ENCODE measurements at places on chromosomes 1 and 21.

GRCh38 chr21:31198575-31198974, 145.5 kb downstream of the TIAM1 start:
- DNase-seq: peak; percentile 71

DNA sequence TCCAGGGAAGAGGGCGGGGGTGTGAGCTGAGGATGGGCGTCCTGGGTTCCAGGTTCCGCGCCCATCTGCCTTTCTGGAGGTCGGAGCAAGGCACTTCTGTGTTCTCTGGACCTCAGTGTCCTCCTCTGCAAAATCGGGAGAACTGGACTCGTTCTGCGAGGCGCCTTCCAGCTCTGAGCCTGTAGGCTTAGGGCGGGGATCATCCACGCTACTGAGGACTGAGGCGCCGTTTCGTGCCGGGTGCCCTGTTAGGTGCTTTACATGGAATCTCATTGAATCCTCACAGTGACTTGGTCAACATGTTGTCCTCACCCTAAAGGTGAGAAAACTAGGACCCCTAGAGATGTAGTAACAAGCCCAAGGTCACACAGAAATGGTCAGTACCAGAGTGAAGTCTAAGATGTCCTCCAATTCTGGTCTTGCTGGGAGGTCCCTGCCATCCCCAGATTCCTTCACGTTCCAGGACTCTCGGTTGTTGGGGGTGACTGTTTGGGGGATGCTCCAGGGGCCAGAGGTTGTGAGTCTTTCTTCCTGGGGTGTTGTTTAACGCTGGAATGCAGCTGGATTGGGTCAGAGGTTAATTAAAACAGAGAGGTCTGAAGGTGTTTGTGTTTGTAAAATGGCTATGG, 677 bp downstream of the PRKAA2 start:
- DNase-seq: peak; percentile 30

- no peak for DNase-seq
These were observed 23.0 kb upstream of the PADI1 start for GRCh38 chr1:17181781-17182464.

- no peak for DNase-seq
These were observed 5.9 kb downstream of the MAP7D1 start for GRCh38 chr1:36161641-36162531.

GRCh38 chr1:203486618-203487370, 7.2 kb upstream of the OPTC start:
- DNase-seq: no peak

DNA sequence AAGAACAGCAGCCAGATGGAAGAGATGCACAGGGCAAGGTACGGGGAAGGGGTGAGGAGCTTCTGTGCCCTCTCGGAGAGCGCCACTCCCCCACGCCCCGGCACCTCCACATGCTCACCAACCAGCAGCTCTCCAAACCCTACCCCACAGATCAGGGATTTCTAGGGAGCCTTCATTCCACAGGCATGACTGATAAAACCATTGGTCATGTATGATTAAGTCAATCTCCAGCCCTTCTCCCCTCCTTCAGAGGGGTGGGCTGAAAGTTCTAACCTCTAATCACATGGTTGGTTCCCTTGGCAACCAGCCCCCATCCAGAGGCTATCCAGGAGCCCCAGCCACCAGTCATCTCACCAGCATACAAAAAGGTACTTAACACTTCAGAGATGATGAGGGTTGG, 144.7 kb downstream of the TGFBR3 start:
- no peak for DNase-seq

DNA sequence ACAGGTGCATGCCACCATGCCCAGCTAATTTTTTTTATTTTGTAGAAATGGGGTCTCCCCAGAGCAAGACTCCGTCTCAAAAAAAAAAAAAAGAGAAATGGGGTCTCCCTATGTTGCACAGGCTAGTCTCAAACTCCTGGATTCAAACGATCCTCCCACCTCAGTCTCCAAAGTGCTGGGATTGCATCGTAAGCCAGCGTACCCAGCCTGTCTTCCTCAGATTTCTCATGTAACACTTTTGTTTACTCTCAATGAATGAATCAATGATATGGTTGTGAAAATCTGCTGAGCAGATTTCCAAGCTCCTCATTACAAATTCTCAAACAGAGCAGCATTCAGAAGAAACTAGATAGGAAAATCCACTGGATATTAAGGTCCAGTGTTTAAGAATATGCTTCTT, 6.6 kb downstream of the CMPK1 start:
- no peak for DNase-seq

- DNase-seq: peak; percentile 91
These were observed 24.1 kb upstream of the ALDH4A1 start for GRCh38 chr1:18926315-18927081.

DNA sequence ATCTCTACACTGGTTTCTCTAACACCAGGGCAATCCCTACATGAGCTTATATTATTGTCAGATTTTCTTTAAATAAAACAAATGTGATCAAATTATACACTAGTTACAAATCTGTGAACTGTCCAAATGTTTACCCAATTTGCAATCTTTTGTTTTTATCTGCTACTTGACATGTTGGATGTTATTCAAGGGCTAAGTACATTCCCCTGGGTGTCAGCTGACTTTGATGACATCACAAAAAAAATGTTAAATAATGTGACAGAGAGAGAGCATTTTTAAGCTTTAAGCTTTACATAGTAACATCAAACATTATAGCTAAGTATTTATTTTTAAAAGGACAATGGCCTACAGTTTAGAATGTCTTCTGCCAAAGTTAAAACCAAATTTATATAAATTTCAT, 431.3 kb upstream of the PKN2 start:
- DNase-seq: no peak

DNA sequence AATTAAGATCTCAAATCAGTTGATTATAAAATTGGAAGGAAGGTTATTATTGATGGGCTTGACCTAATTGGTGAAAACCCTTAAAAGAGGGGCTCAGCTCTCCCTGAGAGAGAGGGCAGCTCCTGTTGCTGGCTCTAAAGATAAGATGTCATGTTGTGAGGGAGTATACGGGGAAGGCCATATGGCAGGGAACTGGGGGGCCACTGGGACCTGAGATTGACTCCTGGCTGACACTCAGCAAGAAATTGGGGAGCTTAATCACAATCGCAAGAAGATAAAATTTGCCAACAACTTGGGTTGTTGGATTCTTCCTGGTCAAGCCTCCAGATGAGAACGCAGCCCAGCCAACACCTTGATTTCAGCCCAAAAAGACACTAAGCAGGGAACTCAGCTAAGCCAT, 69.7 kb upstream of the KCNJ6 start:
- DNase-seq: no peak

- DNase-seq: no peak
These were observed at the start of gene PLEKHA6 for GRCh38 chr1:204359474-204360255. Gene PLEKHA6, minus strand, starts transcription at chr1:204359929. Its CDS starts 86,202 bp downstream, at chr1:204273727.

DNA sequence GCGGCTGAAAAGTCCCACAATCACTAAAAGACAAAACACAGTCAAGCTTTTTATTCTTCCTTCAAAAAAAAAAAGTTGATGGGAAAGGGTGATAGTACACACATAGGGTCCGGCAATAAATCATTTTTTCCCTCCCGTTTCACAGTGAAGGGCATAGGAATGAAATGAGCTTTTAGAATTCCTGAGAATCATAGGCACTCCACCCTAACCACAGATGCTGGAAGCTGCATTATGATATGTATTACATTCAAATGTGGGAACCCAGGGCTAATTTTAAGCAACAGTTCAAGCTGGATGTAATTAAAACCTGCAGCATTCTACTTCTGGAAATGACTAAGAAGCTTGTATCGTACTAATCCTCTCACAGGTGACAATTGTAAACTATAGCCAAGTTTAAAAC, 75.7 kb upstream of the KCNJ15 start:
- DNase-seq: peak; percentile 40

GRCh38 chr1:42686418-42686817, 4.2 kb downstream of the YBX1 start:
- DNase-seq: no peak

DNA sequence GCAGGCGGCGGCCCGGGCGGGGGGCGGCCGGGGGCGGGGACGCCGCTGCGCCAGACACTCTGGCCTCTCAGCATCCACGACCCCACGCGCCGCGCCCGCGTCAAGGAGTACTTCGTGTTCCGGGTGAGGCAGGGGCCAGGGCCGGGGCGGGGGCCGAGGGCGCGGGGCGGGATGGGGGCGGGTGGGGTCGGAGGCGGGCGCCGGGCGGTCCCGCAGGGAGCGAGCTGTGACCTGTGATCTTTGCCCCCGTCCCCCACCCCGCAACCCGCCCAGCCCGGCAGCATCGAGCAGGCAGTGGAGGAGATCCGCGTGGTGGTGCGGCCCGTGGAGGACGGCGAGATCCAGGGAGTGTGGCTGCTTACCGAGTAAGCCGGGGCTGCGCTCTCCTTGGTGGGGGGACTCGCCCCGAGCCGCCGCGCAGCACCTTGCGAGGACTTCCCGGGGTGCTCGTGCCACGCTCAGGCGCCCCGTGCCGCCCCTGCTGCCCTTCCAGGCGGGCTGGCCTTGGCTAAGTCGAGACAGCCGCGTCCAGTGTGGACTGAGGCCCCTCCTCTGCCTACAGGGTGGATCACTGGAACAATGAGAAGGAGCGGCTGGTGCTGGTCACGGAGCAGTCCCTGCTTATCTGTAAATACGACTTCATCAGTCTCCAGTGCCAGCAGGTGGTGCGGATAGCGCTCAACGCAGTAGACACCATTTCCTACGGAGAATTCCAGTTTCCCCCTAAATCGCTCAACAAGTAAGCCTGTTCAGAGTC, 514 bp downstream of the TPRG1L start:
- DNase-seq: peak; percentile 72

DNA sequence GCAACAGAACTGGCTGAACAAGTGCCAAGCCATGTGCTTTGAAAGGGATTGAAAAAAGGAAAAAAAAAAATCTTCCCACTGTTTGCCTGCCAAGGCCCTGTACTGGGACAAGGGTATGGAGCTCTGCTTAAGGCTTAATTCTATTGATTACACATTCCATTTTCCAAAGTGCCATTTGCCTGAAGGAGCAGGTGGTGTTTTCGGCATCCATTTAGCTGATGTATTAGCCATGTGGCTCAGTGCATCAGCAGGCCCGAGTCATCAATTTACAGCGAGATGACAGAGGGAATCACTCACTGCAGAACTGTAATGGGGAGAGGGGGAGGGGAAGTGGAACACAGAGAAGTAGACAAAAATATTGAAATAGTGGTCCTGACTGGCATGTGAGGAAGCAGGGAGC, 144.2 kb upstream of the BEND5 start:
- no peak for DNase-seq

DNA sequence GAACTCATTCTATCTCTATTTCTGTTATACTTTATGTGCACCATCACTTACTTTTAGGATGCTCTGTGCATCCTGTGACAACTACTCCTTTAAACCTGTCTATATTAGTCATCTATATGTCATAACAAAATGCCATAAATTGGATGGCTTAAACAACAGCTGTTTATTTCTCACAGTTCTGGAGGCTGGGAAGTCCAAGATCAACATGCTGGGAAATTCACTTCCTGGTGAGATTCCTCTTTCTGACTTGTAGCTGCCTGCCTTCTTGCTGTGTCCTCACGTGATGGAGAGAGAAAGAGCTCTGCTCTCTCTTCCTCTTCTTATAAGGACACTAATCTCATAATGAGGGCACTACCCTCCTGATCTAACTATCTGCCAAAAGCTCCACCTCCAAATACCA, 62.3 kb upstream of the RCOR3 start:
- no peak for DNase-seq

DNA sequence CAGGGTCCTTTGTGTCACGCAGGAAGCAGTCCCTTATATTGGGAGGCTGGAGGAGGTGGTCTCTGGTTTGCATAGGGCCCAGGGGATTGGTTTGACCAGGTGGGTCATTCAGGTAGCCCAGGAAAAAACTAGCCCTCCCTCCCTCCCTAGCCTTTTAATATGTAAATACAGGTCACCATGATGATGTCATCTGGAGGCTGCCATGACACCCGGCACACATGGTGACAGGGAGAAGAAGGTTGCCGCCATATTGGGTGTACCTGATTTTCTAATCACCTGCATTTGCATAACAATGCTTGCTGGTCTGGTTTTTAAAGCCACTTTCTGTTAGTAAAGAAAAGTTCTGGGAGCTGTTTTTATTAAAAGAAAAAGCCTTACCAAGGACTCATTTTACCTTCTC, 791.0 kb upstream of the ADGRL4 start:
- DNase-seq: no peak

DNA sequence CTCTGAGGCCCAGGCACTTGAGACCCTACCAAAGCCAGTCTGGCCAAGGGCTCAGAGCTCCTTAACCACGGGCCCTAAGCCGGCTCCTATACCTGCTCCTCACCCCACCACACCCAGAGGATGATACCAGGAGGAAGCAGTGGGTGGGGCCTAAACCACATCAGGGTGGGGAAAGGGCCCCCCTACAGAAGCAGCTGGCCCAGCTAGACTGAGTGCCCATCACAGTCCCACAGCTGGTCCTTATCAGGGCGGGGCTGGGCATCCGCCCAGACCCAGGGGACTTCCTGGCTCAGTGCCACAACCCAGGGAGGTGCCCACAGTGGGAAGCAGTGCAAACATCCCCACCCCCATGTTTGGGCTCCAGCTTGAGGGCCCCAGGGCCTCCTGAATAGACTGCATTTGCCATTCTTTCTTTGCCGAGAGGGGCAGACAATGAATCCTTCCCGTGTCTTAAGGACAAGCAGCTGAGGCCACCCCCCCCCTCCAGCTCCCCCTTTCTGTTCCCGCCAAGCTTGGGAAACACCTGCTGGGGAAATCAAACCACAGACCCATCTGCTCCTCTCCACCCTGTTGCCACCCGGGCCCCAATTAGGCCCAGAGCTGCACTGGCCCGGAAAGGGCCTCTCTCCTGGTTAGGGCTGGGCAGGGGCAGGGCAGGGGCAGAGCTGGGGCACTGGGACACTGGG, 6.2 kb downstream of the E2F2 start:
- peak; percentile 63 for DNase-seq

DNA sequence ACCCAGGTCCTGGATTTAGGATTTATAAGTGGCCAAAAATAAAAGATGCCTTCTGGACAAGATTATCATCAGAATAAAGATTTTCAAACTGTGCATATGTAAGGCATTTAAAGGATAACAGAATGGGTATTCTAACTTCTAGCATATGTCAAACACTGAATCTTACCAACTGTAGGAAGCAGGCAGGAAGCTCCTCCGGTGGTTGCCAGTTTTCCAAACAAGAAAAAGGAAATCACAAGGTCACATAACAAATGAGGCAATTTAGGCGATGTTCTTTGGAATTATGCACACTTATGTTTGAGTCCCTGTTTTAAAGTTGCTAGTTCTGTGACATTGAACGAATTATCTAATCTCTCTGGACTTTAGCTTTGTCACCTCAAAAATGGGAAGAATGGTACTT, 48.9 kb downstream of the ATP6V1G3 start:
- no peak for DNase-seq

GRCh38 chr1:80217377-80217986, 1211.0 kb upstream of the ADGRL4 start:
- DNase-seq: peak; percentile 4

GRCh38 chr1:23527900-23528249, 3.2 kb downstream of the E2F2 start:
- no peak for DNase-seq

DNA sequence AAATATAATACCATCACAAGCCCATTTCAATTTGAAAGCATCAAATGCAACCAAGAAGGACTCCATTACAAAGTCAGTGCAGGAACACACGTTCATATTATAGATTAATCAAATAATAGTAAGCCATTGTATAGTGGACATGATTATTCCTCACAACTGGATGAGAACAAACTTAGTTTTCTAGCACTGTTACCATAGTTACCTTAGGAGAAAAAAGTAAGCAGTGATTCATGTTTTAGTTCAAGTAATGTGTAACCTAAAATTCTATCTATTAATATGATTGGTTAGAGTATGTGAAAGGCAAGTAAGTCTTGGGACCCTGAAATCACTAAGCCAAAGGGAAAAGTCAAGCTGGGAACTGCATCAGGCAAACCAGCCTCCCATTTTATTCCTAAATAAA, 15.2 kb downstream of the SSX2IP start:
- DNase-seq: no peak

- DNase-seq: no peak
These were observed 603.9 kb downstream of the AMY1C start for GRCh38 chr1:104353580-104353979.

Measured in SW480 (cell line).